ENCODE measurements at places on chromosomes 3 and 15.

- no peak for DNase-seq
Observed at GRCh38 chr3:98623572-98624280, 30.3 kb upstream of the CPOX start.

DNA sequence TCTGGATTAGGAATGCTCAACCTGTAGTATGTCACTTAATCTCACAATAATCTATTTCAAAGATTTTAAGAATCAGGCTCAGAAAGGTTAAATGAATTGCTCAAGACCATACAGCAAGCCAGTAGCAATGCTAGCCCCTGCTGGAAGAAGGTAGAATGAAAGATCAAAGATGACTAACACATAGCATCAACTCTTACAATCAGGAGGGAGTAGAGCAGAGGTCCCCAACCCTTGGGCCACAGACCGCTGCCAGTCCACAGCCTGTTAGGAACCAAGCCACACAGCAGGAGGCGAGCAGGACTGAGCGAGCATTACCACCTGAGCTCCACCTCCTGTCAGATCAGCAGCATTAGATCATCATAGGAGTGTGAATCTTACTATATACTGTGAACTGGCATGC lies 15.5 kb upstream of the GATM start:
- DNase-seq: no peak

GRCh38 chr3:128178782-128179483 lies 25.7 kb downstream of the EEFSEC start:
- no peak for DNase-seq

- DNase-seq: no peak
Observed at GRCh38 chr15:65792988-65793817, 1.1 kb upstream of the DENND4A start.

- no peak for DNase-seq
Observed at GRCh38 chr3:110791995-110792686, 279.5 kb upstream of the NECTIN3 start.

DNA sequence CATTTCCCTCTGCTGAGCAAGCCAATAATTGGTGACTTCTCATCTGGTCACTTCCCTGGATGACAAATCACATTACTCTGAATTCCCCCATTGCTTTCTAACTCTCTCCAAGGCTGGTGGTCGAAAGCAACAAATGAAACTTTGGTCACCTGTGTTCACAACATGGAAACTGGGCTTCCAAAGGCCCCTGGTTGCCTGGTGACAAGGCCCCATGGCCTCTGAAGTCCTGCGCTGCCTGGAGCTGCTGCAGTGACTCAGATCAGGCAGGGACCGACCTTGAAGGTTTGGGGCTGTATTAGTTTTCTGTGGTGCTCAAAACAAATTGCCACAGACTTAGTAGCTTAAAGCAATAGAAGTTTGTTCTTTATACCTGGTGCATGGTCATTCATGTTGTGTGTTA lies 345.3 kb downstream of the WDR72 start:
- DNase-seq: no peak

DNA sequence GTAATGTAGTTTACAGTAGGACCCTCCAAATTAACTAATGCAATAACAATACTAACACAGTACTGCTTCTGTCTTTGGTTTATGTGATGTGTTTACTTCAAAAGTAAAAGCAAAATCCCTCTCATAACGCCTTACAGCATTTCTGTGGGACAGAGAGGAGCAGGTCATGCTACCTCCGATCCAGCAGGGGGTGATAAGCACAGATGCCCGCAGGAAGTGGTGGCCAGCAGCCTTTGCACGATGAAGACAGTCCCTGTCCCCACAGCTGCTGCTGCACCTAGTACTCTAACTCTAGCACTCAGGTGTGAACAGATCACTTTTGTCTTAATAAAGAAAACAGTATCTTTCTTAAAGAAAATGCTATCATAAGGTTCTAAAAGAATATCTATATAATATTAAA lies 38.3 kb downstream of the ANO10 start:
- DNase-seq: no peak

DNA sequence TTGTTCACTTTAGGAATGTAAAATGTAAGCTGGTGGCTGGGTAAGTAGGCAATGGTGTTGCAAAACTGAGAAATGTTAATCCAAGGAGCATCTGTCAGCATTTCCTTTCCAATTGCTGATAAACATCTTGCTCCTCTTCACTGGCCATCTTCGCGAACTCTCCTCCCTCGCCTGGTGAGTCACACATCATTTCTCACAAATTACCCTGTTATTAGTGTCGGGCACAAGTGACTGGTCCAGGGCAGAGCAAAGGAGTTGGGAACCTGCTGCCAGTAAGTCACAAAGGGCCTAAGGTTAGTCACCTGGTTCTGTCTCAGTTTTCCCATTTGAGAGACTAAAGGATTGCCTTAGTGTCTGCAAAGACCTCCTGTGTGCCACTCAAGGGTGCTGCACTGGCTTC lies 13.0 kb downstream of the CERS3 start:
- no peak for DNase-seq

GRCh38 chr3:72811571-72811970 lies 36.7 kb downstream of the SHQ1 start:
- no peak for DNase-seq

DNA sequence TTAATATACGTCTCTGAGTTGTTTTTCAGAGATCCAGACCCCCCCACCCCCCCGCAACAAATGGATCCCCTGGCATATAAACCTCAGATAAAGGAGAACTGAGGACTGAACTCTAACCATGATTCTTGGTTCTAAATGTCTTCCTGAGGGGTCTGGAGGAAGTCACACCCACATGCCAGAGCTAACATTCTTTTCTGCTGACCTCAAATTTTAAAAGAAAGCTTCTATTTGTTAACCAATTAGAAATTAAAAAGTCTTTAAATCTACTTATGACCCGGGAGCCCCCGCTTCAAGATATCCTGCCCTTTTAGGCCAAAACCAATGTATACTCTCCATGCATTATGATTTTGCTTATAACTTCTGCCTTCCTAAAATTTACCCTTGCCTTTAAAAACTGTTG lies 188.3 kb downstream of the ECT2 start:
- no peak for DNase-seq

- DNase-seq: no peak
Observed at GRCh38 chr15:39589815-39590644, 9.2 kb downstream of the THBS1 start.

GRCh38 chr15:74193905-74194304 lies 8.7 kb downstream of the STRA6 start:
- DNase-seq: no peak
